ENCODE measurements at places on chromosomes 7 and 10.

DNA sequence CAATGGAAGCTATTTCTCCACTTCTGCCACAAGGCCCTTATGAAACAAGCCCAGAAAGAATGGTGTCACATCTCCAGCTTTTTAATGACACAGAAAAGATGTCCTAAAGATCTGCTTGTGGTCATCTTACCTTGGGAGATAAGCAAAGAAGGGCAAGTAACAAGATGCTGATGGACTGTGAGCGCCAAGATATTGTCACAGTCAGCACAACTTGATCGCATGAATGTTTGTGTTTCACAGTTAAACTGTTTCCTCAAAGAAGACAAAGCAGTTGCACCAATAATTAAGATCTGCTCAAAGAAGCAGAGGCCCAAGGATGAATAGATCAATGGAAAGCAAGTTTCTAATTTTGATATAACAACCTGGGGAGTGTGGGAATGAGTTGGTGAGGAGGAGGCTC is 15.9 kb downstream of the ICA1 start:
- no peak for DNase-seq

DNA sequence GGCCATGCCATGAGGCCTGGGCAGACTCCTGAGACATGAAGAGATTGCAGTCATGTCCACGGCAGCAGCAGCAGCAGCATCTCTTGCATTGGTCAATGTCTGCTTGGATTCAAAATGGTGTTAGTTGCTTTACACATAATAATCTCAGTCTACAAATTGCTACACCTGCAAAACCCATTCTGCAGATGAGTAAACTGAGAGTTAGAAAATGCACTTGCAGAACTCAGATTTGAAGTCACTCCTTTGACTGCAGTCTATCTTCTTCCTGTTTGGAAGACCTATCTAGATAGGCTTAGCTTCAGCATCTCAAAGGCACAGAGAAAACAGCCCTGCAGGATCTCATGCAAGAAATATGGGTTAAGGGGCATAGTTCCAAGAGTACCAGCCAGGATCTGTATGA is 350.3 kb downstream of the TNS3 start:
- no peak for DNase-seq

DNA sequence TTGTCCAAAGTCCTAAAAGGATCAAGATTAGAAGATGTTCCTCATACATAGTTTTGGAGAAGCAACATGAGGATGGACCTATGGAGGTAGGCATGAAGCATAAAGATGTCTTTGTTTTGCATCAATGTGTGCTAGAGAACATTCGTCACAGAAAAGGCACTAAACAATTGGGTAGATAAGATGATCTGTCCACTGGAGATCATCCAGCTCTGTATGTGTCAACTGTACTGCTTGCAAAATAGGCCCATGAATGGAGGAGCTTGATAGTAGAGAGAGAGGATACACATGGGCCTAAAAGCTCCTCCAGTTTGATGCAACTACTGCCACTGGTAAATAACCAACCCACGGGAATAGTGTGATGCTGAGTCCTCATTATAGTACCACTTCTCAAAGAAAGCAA is 286.4 kb upstream of the HGF start:
- DNase-seq: no peak

DNA sequence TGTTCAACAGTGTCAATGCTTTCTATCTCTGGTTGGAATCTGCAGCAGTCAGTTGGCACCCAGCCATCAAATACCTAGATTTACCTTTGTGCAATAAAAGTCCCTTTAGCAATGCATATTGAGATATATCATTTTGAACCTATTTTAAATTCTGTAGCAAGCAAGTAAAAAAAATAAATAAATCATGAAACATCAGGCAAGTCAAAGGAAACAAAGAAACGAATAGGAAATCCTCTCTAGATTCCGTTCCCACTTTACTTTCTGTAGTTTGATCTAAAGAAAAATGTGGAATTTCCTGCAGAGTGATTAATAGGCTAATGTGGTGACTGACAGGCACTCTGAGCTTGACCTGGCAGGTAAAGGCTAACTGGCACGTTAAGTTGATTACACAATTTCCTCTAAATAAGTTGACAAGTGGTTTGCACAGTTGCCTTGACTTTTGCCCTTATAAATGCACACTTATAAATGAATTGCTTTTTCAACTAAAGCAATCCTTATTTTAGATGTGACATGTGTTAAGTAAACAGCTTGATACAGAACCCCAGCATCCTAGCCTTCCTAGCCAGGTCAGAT is 208.1 kb upstream of the TCF7L2 start:
- DNase-seq: no peak

GRCh38 chr10:26738301-26738911 is 40.9 kb downstream of the PDSS1 start:
- DNase-seq: no peak

DNA sequence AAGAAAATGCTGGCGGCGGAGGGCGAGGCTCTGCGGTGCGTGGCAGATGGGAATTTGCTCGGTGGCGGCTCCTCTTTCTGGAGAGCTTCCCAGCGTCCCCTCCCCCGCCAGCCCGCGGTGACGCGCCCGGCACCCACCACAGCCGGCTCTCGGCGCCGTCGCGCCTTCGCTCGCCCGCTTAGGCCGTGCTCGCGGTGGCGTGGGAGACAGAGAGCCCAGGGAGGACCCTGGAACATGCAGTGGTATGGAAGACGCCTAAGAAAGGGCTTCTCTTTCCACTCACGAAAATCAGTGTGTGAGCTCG is 576 bp upstream of the CSGALNACT2 start:
- DNase-seq: no peak

DNA sequence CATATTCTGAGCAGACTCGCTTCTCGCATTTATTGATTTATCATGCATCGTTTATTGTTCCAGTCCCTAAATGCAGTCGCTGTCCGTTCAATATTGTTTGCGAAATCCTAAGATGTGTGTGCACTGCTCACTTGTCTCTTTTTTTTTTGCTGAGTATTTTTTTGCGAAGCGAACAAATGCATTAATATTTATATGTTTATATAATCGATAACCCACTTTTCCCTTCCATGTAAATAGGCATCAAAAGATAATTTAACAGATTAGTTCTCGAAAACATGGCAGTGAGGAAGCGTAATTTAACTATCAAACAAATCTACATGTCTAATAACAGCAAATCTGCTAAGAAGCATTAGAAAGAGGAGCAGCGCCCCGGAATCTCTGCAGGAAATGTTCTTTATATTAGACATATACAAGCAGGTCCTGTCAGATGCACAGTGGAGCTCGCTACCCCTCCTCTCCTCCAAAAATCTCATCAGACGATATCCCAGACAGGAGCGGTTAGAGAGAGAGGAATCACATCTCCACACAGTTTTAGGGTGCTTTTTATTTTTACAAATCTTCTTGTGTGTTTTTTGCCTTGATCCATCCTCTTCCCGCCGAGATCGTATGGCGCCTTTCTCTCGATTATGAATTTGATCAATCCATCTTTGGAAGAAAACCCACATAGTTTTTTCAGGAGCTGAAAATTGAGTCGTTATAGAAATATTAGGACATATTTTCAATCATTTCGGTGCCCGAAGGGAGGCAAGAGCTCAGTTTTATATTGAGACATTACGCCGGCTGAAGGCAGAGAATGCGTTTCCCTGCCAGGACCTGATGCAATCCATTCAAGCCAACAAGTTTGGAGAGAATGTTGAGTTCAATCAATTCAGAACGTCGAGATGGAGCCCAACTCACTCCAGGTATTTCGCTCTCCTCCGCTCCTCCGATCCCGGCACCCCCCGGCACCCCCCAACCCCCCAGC is at the start of gene ARID5B:
ARID5B (plus strand) TSS at position 871 of the 964 bp plus-strand sequence; CDS start at position 882, 11 bp downstream.
- no peak for DNase-seq

GRCh38 chr10:119370111-119370741 is 162.9 kb downstream of the GRK5 start:
- no peak for DNase-seq

GRCh38 chr10:121284936-121285335 is 313.3 kb downstream of the FGFR2 start:
- DNase-seq: no peak

DNA sequence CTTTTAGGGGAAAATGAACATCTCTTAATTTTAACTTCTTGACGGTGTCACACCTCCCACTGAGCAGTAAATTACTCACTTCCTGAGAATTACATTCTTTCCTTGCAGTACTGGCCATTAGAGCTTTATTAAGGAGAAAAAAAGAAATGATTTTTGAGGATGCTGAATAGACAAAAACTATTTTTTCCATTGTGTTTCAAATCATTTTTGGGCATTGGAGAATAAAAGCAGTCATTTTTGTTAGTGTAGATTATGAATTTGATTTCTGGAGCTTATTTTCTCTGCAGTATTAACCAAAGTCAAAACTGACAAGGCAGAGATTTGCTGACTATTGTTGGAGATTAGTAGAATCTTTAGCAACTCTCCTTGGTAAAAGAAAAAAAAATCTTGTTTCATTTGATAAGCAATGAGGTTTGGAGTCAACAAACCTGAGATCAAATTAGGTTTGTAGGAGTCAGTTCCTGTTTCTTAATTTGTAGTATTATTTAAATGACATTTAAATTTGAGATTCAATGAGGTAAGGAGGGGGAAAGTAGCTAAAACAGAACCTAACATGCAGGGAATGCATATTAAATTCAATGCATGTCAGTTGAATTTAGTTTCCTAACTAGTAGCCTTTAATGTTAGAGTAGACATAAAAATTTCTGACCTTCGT is 70.6 kb downstream of the AP3M1 start:
- DNase-seq: no peak

GRCh38 chr7:67478066-67478465 is 481.4 kb downstream of the TYW1 start:
- no peak for DNase-seq

DNA sequence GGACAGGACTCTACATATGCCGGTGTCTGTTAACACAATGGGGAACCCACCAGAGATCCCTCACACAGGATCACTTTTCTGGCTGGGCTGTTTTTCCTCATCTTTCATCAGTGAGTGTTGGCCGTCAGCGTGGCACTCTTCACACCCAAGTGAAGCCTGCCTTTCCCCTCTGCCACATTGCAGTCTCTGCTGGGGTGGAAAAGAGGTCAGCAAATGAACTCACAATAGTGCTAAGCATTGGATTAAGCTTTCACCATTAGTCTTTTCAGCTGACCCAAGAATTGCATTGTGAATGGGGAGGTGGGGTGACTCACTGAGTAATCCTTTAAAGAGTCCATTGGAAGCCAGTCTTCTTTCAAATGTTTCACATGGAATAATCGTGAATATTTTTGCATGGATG is 143.0 kb downstream of the KIAA1217 start:
- DNase-seq: no peak

- no peak for DNase-seq
Observed at GRCh38 chr7:45682836-45683555, 108.8 kb downstream of the ADCY1 start.

DNA sequence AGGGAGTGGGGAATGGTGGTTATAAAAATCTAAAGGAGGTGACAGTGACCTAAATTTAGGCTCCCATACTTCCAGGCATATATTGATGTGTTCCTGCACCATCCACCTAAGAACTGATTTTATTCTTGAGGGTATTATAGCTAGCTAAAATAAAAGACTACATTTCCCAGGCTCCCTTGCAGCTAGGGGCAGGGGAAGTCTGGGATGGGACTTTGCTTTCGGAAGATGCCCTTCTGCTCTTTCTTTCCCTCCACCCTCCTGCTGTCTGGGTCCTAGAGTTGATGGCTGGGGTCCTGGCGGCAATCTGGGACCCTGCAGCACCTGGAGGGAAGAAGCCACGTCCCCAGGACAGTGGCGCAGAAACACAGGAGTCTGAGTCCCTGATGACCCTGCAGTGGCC is 53.8 kb upstream of the SAMD8 start:
- DNase-seq: no peak

- DNase-seq: peak; percentile 99
Observed at GRCh38 chr7:28774261-28774988, 183.7 kb downstream of the TRIL start.

DNA sequence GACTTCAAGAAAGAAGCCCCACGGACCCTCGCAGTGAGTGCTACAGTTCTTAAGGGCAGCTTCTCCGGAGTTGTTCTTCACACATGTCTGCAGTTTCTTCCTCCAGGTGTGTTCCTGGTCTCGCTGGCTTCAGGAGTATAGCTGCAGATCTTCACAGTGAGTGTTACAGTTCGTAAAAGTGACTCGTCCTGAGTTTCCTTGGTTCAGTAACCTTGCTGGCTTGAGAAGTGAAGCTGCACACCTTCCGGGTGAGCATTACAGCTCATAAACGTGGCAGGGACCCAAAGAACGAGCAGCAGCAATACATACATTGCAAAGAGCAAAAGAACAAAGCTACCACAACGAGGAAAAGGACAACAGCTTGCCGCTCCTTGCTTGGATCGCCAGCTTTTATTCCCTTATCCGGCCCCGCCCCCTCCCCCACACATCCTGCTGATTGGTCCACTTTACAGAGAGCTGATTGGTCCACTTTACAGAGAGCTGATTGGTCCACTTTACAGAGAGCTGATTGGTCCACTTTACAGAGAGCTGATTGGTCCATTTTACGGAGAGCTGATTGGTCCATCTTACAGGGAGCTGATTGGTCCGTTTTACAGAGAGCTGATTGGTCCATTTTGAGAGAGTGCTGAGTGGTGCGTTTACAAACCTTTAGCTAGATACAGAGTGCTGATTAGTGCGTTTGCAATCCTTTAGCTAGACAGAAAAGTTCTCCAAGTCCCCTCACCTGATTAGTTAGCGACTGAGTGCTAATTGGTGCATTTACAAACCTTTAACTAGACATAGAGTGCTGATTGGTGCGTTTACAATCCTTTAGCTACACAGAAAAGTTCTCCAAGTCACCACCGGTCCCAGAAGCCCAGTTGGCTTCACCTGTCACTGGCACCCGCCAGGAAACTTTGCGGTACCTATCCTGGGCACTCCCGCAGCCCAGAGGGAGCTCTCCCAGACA is 165.3 kb downstream of the AGMO start:
- no peak for DNase-seq

DNA sequence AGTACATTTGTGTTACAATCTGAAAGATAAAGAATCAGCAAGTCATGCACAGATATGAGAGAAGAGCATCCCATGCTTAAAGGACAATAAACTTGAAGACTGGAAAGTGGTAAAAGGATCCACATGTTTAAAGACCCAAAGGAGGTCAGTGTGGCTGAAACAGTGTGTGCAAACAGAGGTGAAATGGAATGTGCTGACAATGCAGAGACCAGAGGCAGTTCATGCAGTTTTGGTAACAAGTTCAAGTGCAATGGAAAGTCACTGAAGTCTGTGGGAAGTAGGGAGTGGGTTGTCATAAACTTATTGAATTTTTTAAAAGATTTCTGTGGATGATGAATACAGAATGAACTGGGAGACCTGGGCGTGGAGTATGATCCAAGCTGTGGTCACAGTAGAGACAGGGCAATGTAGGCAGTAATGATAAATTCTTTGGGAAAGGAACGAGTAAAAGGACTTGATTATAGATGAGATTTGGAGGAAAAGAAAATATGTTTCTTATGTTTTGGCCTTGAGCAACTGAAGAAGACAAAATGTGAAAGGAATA is 408.0 kb downstream of the HGF start:
- DNase-seq: no peak

GRCh38 chr7:23295401-23295697 is 3.8 kb upstream of the MALSU1 start:
- DNase-seq: no peak

GRCh38 chr7:44046321-44047061 is 2.0 kb downstream of the DBNL start:
- DNase-seq: no peak

- peak; percentile 85 for DNase-seq
Observed at GRCh38 chr7:108211382-108212201, 81.4 kb upstream of the LAMB4 start.

Measured in SHP77 treated with DMSO at 0.1 percent for 48 hours (cell line).